Large intestine (tissue), 12 donors: ENCODE measurements at places on chromosomes 7 and 10. TPM values are rescaled to one million over a fixed set of nuclear protein-coding genes. Genes with fewer than 3 reads are reported as not detected.

MLXIPL gene
- 195 TPM for polyA plus RNA-seq

LEP gene
- 0.01 TPM for polyA plus RNA-seq

CCDC3 gene
- 8.4 TPM for polyA plus RNA-seq

FAM237B gene
- polyA plus RNA-seq, result 0.16 TPM

IQUB gene
- polyA plus RNA-seq, result 0.58 TPM

TSPAN12 gene
- 99.6 TPM for polyA plus RNA-seq

GRCh38 chr10:71727105-71727737 is 7.6 kb upstream of the C10orf105 start:
- no peaks in the 10 kb centered on the region for H3K27me3 ChIP-seq
- no peak overlapping the region for H3K4me3 ChIP-seq
- H3K27ac ChIP-seq, result peak overlapping the region; percentile 48
- no peak for DNase-seq
- H3K36me3 ChIP-seq, result no peaks in the 10 kb centered on the region

DNA sequence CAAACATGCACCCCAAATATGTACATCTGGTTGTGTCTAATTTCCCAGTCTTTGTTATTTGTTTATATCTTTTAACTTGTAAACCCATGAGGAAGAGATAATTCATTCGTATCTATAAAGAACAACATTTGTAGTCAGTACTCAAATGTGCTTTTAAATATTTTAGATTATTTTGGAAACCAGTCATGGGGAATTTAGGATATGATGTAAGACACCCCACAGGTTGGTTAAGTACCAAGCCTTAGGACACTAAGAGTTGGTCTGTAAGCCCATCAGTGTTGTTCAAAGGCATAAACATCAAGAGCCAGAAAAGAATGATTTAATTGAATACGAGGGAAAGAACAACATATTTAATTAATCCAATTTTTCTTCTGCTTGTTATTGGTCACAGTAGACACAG is 421.1 kb upstream of the SEMA3C start:
- no peak for DNase-seq
- H3K36me3 ChIP-seq, result no peaks in the 10 kb centered on the region
- no peaks in the 10 kb centered on the region for H3K4me1 ChIP-seq
- H3K27me3 ChIP-seq, result no peaks in the 10 kb centered on the region
- H3K27ac ChIP-seq, result no peak overlapping the region

GRCh38 chr10:101785801-101786200 is 2.6 kb upstream of the NPM3 start:
- DNase-seq, result no peak
- H3K27me3 ChIP-seq, result no peaks in the 10 kb centered on the region
- no peak overlapping the region for H3K4me3 ChIP-seq
- H3K36me3 ChIP-seq, result peaks cover 46% of the 10 kb centered on the region

GRCh38 chr10:34549001-34549400 is 266.1 kb downstream of the PARD3 start:
- no peak for DNase-seq
- H3K27ac ChIP-seq, result no peak overlapping the region
- no peaks in the 10 kb centered on the region for H3K36me3 ChIP-seq
- H3K4me3 ChIP-seq, result no peak overlapping the region
- H3K27me3 ChIP-seq, result no peaks in the 10 kb centered on the region

GRCh38 chr7:30920021-30920583 is 8.4 kb downstream of the AQP1 start:
- H3K27ac ChIP-seq, result no peak overlapping the region
- H3K4me1 ChIP-seq, result peaks cover 19% of the 10 kb centered on the region
- peaks cover 30% of the 10 kb centered on the region for H3K36me3 ChIP-seq
- H3K27me3 ChIP-seq, result no peaks in the 10 kb centered on the region
- H3K4me3 ChIP-seq, result no peak overlapping the region

DNA sequence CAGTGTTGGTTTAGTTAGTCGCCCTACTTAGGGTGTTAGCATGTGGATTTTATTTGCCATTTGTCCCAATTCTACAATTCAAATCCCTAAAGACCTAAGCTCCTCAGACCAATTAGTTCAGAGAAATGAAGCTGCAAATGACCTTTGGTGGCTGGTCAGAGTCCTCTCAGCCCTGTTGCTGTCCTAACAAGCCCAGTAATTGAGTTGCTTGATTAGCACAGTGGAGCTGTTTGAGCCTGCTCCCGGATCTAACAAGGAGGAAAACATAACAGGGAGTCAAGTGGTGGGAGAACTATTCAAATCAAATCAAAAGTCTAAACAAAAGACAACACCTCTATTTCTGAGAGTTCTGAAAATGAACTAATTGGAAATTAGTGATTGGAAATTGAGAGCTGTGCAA is 22.1 kb downstream of the ZDHHC6 start:
- H3K36me3 ChIP-seq, result peaks cover 66% of the 10 kb centered on the region
- peaks cover 22% of the 10 kb centered on the region for H3K4me1 ChIP-seq
- no peaks in the 10 kb centered on the region for H3K27me3 ChIP-seq
- no peak for DNase-seq
- H3K27ac ChIP-seq, result peak overlapping the region; percentile 54
- no peak overlapping the region for H3K4me3 ChIP-seq

GRCh38 chr7:53900856-53901528 is 641.2 kb upstream of the VSTM2A start:
- no peaks in the 10 kb centered on the region for H3K36me3 ChIP-seq
- H3K27ac ChIP-seq, result no peak overlapping the region
- no peaks in the 10 kb centered on the region for H3K4me1 ChIP-seq
- H3K4me3 ChIP-seq, result no peak overlapping the region
- no peaks in the 10 kb centered on the region for H3K27me3 ChIP-seq

DNA sequence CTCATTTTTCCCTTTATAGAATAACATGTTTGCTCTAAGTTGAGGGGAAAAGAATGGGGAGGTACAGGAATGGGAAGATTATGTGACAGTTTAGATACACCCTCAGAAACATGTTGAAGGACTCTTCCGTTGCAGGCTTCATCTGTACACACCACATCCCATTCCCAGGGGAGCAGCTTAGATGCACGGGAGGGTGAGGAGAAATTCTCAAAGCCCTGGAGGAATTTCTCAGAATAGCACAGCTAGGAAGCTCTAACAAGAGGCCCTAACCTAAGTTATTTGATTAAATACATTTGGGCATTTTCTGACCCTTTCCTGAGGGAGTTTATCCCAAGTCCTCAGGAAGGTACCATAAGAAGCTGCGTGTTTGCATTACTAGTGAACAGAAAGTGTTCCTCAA is 660.2 kb upstream of the IGFBP3 start:
- no peak for DNase-seq
- H3K4me1 ChIP-seq, result no peaks in the 10 kb centered on the region
- no peaks in the 10 kb centered on the region for H3K36me3 ChIP-seq
- H3K27me3 ChIP-seq, result no peaks in the 10 kb centered on the region
- no peak overlapping the region for H3K4me3 ChIP-seq
- no peak overlapping the region for H3K27ac ChIP-seq

DNA sequence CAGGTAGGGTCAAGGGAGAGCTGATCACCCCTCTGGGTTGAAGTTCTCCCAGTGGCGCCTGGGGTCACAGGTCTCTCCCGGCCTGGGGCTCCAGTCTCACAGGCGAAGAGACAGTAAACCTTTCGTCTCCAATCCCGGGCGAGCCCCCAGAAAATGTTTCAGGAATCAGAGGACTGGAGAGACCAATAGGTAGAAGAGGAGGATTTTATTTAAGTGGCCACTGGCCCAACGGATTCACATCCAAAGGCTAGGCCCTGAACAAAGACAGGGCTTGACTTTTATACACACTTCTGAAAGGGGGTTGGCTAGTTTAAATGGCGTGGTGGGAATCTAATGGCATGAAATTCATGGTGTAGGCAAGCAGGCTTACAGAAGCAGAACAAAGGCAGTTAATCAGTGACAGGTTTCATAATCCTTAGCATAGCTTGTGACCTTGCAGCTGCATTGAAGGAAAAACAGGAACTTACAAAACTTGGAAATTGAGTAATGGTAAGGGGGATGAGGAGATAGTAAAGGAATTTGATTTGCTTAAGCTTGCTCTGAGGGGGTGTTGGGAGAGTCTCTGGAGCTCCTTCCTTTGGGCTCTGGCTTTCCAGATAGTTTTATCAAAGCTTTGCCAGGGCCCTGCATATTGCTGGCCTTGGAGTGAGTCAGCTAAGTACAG is 105.5 kb downstream of the TRIM24 start:
- peak; percentile 29 for DNase-seq
- no peak overlapping the region for H3K27ac ChIP-seq
- no peak overlapping the region for H3K4me3 ChIP-seq
- no peaks in the 10 kb centered on the region for H3K4me1 ChIP-seq
- H3K36me3 ChIP-seq, result peaks cover 87% of the 10 kb centered on the region

GRCh38 chr10:50275650-50276235 is 24.4 kb upstream of the ASAH2 start:
- no peak overlapping the region for H3K27ac ChIP-seq
- H3K4me3 ChIP-seq, result no peak overlapping the region
- H3K36me3 ChIP-seq, result no peaks in the 10 kb centered on the region

DNA sequence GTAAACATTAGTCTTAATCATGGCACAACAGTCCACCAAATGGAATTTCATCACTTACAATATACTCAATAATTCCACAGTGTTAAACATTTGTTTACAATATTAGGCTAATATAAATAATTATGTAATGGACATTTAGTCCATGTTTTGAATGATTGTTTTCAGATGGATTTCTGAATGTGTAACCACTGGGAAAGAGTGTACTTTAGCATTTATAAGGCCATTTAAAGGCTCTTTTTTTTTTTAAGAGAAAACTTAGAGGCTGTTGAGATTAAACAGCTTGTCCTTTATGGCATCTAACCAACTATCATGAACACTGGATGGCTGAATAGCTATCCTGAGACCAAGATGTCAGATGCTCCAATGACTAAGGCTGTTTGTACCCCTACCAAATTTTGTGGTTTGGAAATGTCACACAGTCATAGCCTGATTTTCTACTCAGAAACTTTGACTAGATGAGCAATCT is 248.3 kb upstream of the GLI3 start:
- H3K27ac ChIP-seq, result no peak overlapping the region
- no peaks in the 10 kb centered on the region for H3K36me3 ChIP-seq
- DNase-seq, result no peak
- no peak overlapping the region for H3K4me3 ChIP-seq

DNA sequence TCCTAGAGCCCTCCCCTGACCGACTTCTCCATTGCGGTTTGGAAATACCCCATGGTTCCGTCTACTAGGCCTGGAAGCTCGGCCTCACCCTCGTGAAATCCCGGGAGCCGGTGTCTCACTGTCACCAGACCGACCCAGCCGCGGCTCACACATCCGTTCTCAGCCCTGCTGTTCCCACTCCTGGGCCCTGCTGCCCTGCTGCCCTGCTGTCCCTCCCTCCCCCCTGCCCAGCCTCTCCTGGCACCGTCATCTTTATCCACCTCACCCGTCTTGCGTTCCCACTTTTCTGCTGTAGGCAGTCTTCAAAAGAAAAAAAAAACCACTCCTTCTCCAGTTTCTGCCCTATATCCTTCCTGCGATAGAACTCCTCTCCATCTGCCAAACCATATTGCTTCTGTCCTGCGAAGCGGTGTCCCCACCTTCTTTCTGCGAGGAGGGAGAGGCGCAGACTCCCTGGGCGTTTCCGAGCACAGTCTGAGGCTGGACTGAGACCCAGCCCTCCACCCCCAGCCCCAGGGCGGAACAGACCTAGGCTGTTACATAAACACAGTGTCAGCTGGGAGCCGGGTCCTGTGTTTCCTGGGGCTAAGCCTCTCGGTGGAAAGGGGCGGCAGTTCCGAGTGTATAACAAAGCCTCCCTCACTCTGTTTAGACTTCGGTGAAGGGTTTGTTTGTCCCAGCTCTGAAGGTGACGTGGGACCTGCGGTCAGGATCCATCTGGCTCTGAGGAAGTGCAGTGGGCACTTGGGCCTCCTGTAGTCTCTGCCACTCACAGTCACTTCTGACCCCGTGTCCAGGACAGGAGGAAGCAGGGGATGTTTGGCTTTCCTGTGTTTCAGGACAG is 2.8 kb downstream of the AGAP3 start:
- H3K4me3 ChIP-seq, result peak overlapping the region; percentile 3
- H3K36me3 ChIP-seq, result peaks cover 2% of the 10 kb centered on the region
- peaks cover 33% of the 10 kb centered on the region for H3K4me1 ChIP-seq

- DNase-seq, result peak; percentile 18
- no peaks in the 10 kb centered on the region for H3K27me3 ChIP-seq
- H3K4me1 ChIP-seq, result peaks cover 14% of the 10 kb centered on the region
- H3K27ac ChIP-seq, result no peak overlapping the region
- peak overlapping the region; percentile 86 for H3K4me3 ChIP-seq
- no peaks in the 10 kb centered on the region for H3K36me3 ChIP-seq
Measured at GRCh38 chr10:23096802-23097549, 1.6 kb downstream of the MSRB2 start.
